ENCODE measurements at places on chromosomes 1 and 21. TPM values are rescaled to one million over a fixed set of nuclear protein-coding genes. Genes with fewer than 3 reads are reported as not detected.

The HSD11B1 gene
- total RNA-seq, result 0.46 TPM

The BCL2L15 gene
- total RNA-seq, result 0.69 TPM

The MASP2 gene
- not detected for total RNA-seq

The CD84 gene
- 4.4 TPM for total RNA-seq

The NOS1AP gene
- 7.6 TPM for total RNA-seq

The G0S2 gene
- total RNA-seq, result 2.1 TPM

The SPRR1B gene
- not detected for total RNA-seq

The LCE1C gene
- total RNA-seq, result not detected

The CFH gene
- total RNA-seq, result 12.2 TPM

The C4BPB gene
- total RNA-seq, result not detected

The SPRR5 gene
- total RNA-seq, result not detected

The CELA3A gene
- total RNA-seq, result not detected

The NTRK1 gene
- 6.2 TPM for total RNA-seq

Measured in diencephalon (tissue), 1 donor.